Camera-type eye (tissue), 1 donor: ENCODE measurements at places on chromosomes 5 and 9. TPM values are rescaled to one million over a fixed set of nuclear protein-coding genes. Genes with fewer than 3 reads are reported as not detected.

The TAL2 gene
- total RNA-seq, result 12.0 TPM

The RNF224 gene
- not detected for total RNA-seq

The GABRA1 gene
- 16.5 TPM for total RNA-seq

The CDC20B gene
- total RNA-seq, result 0.38 TPM

The ZDHHC11B gene
- total RNA-seq, result 2.6 TPM

The ITK gene
- total RNA-seq, result 0.44 TPM

The TTLL11 gene
- 19.0 TPM for total RNA-seq

The CCDC183 gene
- 2.0 TPM for total RNA-seq

The SPINK4 gene
- not detected for total RNA-seq

The SCGB3A1 gene
- total RNA-seq, result 2.2 TPM

The NRG2 gene
- total RNA-seq, result 5.2 TPM

The KIAA1958 gene
- total RNA-seq, result 36.6 TPM

The TOR1B gene
- total RNA-seq, result 43.3 TPM

The ROR2 gene
- total RNA-seq, result 24.1 TPM

The TRPM6 gene
- 0.44 TPM for total RNA-seq

The POLR1E gene
- 30.1 TPM for total RNA-seq

The MOB3B gene
- total RNA-seq, result 19.6 TPM

The PMPCA gene
- total RNA-seq, result 53.7 TPM

The ACER2 gene
- total RNA-seq, result 11.1 TPM

The CDKN2B gene
- total RNA-seq, result 6.2 TPM

The CD274 gene
- total RNA-seq, result 1.4 TPM

The PFN3 gene
- not detected for total RNA-seq

The OR1Q1 gene
- not detected for total RNA-seq

The SPATA31D4 gene
- total RNA-seq, result not detected

The CER1 gene
- total RNA-seq, result 0.88 TPM

The MYMK gene
- 2.1 TPM for total RNA-seq

The PRDM9 gene
- not detected for total RNA-seq

The OGN gene
- 296 TPM for total RNA-seq

The PCDHGA5 gene
- total RNA-seq, result 10.6 TPM

The HRH2 gene
- total RNA-seq, result 1.8 TPM

The TUSC1 gene
- 15.2 TPM for total RNA-seq

The COL27A1 gene
- total RNA-seq, result 34.6 TPM

The ZNF474 gene
- total RNA-seq, result 0.38 TPM

The PCDHA1 gene
- total RNA-seq, result 0.71 TPM

The PLEKHG4B gene
- total RNA-seq, result 10.1 TPM

The GARIN3 gene
- not detected for total RNA-seq

The SMIM15 gene
- total RNA-seq, result 44.6 TPM

The GABRA6 gene
- not detected for total RNA-seq
